ENCODE measurements at places on chromosomes 3 and 15. TPM values are rescaled to one million over a fixed set of nuclear protein-coding genes. Genes with fewer than 3 reads are reported as not detected.

DNA sequence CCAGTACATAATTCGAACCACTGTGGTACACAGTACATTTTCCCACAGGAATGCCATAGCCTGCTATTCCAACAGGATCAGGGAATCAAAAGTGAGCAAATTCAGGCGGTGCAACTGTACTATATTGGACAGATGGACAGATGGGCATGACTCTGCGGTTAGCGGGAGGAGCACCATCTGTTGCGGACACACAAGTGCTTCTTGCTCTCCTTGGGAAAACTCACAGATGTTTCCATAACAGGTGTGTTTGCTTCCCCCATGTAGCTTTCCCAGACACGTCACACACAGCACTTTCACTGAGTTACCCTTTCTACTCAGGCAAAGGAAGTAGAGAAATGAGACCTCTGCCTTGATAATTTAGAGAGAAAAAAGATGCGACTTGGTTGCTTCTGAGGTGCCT is 325.1 kb upstream of the THBS1 start:
- H3K27me3 ChIP-seq, result peaks cover 2% of the 10 kb centered on the region
- DNase-seq, result no peak
- no peaks in the 10 kb centered on the region for H3K4me1 ChIP-seq
- H3K4me3 ChIP-seq, result no peak overlapping the region

The CLDN1 gene
- total RNA-seq, result not detected

DNA sequence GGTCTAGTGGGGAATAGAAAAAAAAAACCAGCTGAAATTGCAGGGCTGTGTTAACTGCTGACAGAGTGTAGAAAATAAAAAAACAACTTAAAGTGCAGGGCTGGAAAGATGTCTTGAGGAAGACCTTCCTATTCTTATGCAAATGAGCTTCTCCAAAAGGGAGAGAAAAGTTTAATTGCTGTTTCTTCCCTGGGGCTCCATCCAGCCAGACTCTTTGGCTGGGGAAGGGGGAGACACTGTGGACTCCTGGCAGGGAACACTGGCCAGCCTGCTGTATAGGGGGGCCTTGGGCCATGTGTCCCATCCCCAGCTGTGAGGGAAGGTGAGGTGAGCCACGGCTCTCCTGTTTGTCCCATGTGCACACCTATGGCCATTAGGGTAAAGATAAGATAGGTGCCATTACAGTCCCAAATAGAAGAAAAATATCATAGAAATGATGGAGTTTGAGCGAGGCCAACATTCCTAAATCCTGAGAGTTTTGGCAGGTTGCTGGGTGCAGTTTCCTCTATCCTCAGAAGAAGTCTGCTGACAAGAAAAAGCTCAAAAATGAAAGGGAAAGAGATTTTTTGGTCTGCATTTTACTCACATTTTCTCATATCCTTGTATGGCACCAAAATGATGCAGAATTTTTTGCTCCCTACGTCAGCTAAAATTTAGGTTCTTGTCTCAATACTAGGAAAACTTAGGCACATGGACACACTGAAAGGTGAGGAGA is 901.7 kb downstream of the PLOD2 start:
- no peak for DNase-seq
- H3K27me3 ChIP-seq, result no peaks in the 10 kb centered on the region
- H3K36me3 ChIP-seq, result no peaks in the 10 kb centered on the region
- no peak overlapping the region for H3K4me3 ChIP-seq

The DPPA4 gene
- total RNA-seq, result 1.2 TPM

The OR5K2 gene
- total RNA-seq, result not detected

- H3K4me1 ChIP-seq, result peaks cover 8% of the 10 kb centered on the region
- no peak overlapping the region for H3K4me3 ChIP-seq
- no peak for DNase-seq
- H3K27me3 ChIP-seq, result peaks cover 2% of the 10 kb centered on the region
- H3K36me3 ChIP-seq, result no peaks in the 10 kb centered on the region
- no peak overlapping the region for H3K27ac ChIP-seq
These were observed 142.0 kb upstream of the SLCO3A1 start for GRCh38 chr15:91711384-91712033.

DNA sequence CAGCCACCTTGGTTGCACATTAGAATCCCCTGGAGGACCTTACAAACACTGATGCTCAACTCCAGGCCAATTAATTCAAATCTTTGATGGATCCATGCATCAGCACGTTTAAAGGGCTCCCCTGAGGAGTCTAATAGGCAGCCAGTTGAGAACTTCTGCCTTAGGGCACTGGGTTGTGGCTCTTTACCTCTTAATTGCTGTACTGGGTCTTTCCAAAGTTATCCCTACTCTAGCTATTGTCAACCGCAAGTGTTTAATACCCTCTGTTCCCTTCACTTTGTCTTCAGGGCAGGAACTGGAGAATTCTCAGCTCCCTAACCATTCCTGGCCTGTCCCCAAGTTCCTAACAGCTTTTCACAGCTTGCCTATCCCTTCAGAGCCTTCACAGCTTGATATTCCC is 15.0 kb upstream of the FAM174B start:
- no peaks in the 10 kb centered on the region for H3K4me1 ChIP-seq
- no peaks in the 10 kb centered on the region for H3K36me3 ChIP-seq
- no peak overlapping the region for H3K27ac ChIP-seq
- H3K27me3 ChIP-seq, result no peaks in the 10 kb centered on the region
- no peak overlapping the region for H3K4me3 ChIP-seq

The TGM5 gene
- total RNA-seq, result not detected

DNA sequence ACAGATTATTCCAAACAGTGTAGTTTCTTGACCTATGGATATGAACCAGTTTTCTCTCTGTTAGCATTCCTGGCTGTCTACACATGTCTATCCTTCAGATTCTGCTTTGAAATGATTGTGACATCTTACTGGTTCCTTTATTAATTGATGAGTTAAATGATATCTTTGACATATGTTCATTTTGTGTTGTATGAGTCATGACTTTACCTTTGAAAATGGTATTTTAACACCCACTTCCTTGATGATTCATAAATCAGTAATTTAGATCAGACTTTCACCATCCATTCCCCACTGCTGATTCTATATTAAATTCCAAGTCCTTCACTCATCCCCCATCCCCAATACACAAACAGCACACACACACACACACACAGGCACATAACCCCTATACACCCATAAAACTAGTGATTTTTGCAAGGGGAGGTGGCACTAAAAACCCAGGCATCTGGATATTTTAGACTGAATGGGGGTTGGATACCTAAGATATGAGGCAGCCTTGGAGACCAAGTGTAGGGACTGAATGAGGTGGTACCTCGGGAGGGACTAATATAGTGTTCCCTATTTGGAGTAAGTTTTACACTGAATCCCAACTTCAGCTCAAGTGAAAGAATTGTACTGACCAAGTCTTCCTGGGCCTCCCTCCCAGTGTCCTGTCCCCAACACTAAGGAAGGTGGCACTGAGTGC is 9.7 kb downstream of the CCK start:
- H3K4me3 ChIP-seq, result no peak overlapping the region
- peaks cover 1% of the 10 kb centered on the region for H3K27me3 ChIP-seq
- H3K4me1 ChIP-seq, result no peaks in the 10 kb centered on the region
- H3K27ac ChIP-seq, result no peak overlapping the region

DNA sequence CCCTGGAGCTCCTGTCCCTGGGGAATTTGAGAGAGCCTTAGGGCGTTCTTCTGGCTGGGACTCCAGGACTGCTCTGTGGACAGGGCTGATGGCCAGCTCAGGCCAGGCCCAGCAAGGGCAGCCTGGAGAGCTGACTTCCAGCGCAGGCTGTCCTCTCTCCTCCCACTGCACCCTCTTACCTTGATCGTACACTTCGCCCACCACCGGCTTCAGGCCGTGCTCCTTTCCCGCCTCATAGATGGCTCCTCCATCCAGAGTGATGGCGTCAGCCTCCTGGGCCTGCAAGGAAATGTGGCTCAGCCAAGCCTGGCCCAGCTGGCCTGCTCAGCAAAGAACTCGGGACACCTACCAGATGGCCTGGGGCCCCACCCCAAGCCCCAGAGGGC is 3.1 kb downstream of the MELTF start:
- no peaks in the 10 kb centered on the region for H3K27me3 ChIP-seq
- no peaks in the 10 kb centered on the region for H3K36me3 ChIP-seq
- no peak overlapping the region for H3K4me3 ChIP-seq
- no peak overlapping the region for H3K27ac ChIP-seq

- H3K4me3 ChIP-seq, result no peak overlapping the region
- peak; percentile 72 for DNase-seq
- H3K27me3 ChIP-seq, result no peaks in the 10 kb centered on the region
- no peak overlapping the region for H3K27ac ChIP-seq
- no peaks in the 10 kb centered on the region for H3K4me1 ChIP-seq
These were observed 20.7 kb downstream of the PPP1R2 start for GRCh38 chr3:195522254-195523023.

GRCh38 chr15:43168192-43169107 is 16.8 kb upstream of the CCNDBP1 start:
- no peak overlapping the region for H3K27ac ChIP-seq
- H3K36me3 ChIP-seq, result peaks cover 47% of the 10 kb centered on the region
- H3K4me3 ChIP-seq, result no peak overlapping the region
- no peak for DNase-seq
- no peaks in the 10 kb centered on the region for H3K4me1 ChIP-seq

DNA sequence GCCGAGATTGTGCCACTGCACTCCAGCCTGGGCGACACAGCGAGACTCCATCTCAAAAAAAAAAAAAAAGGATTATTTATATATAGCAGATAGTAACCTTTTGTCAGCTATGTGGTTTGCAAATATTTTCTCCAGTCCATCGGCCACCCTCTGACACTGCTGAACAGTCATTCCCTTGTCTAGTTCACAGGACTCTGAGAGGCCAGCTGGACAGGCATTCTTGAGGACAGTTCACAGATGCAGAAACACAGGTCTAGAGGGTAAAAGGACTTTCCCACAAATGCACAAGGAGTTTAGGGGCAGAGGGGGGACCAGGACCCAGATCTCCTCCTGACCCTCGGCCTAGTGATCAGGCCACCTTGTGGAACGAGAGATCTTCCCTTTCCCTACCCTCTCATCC is 7.5 kb upstream of the TMEM40 start:
- H3K4me3 ChIP-seq, result no peak overlapping the region
- no peak overlapping the region for H3K27ac ChIP-seq
- H3K4me1 ChIP-seq, result no peaks in the 10 kb centered on the region
- no peaks in the 10 kb centered on the region for H3K27me3 ChIP-seq
- H3K36me3 ChIP-seq, result no peaks in the 10 kb centered on the region

GRCh38 chr15:100254691-100255090 is 87.1 kb downstream of the ADAMTS17 start:
- DNase-seq, result no peak
- no peaks in the 10 kb centered on the region for H3K4me1 ChIP-seq
- H3K27ac ChIP-seq, result no peak overlapping the region
- H3K4me3 ChIP-seq, result no peak overlapping the region
- H3K36me3 ChIP-seq, result no peaks in the 10 kb centered on the region
- no peaks in the 10 kb centered on the region for H3K27me3 ChIP-seq

GRCh38 chr15:35723852-35724251 is 177.9 kb upstream of the DPH6 start:
- no peaks in the 10 kb centered on the region for H3K4me1 ChIP-seq
- DNase-seq, result no peak
- H3K4me3 ChIP-seq, result no peak overlapping the region
- no peak overlapping the region for H3K27ac ChIP-seq
- H3K27me3 ChIP-seq, result no peaks in the 10 kb centered on the region

The CHRNA3 gene
- total RNA-seq, result not detected

The PPIB gene
- 251 TPM for total RNA-seq

The CHL1 gene
- not detected for total RNA-seq

DNA sequence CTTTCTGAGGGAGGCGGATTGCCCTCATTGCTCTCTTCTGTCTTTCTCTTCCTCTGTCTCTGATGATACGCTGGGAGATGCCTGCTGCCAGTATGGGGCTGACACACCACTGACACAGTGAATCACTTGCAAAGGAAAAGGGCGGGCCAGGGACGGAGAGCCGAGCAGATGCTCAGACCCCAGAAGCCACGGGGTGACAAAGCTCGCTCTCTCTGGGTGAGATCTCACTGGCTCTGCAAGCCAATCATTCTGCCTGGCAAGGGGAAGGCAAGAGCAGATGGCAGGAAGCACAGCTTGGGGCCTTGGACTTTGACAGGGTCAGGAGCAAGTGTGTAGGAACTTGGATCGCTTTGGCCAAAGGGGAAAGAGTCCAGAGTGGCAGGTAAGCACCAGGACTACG is 198.7 kb downstream of the NTRK3 start:
- no peaks in the 10 kb centered on the region for H3K36me3 ChIP-seq
- H3K27me3 ChIP-seq, result no peaks in the 10 kb centered on the region

DNA sequence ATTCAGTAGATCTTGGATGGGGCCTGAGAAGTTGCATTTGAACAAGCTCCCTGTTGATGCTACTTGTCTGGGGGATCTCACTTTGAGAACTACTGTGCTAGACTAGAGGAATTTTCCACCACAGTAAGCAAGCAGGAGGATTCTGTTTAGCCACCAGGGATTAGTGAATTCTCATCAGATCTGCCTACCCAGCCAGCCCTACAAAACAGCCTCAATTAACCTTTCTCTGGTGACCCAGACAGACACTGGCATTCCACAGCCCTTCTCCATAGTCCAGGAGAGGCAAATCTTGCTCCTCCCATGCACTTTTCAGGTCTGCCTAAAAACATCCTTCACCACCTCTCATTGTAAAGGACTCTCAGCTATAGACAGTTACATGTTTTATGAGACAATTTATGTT is 16.7 kb upstream of the MYH15 start:
- H3K4me3 ChIP-seq, result no peak overlapping the region
- no peaks in the 10 kb centered on the region for H3K36me3 ChIP-seq
- no peak for DNase-seq
- H3K27me3 ChIP-seq, result peaks cover 3% of the 10 kb centered on the region
- H3K27ac ChIP-seq, result no peak overlapping the region

- DNase-seq, result no peak
- H3K4me1 ChIP-seq, result peaks cover 28% of the 10 kb centered on the region
- H3K36me3 ChIP-seq, result no peaks in the 10 kb centered on the region
These were observed 290.5 kb downstream of the RPLP1 start for GRCh38 chr15:69743091-69743490.

DNA sequence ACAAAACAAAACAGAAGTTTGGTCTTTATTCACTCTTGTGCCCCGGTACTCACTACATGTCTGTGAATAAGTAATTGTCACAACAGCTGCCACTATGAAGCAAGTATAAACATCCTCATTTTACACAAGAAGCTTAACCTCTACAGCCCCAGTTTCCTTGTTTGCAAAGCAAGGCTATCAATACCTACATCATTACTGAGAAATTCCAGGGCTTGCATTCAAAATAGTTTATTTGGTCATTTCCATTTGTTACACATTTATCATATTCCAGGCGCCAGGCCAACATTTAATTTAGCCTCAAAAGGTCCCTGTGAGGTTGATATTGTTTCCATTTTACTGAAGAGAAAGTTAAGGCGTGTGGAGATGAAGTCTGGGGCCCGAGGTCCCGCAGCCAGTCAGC is 161.4 kb upstream of the LRTM1 start:
- no peak overlapping the region for H3K4me3 ChIP-seq
- no peak for DNase-seq
- H3K4me1 ChIP-seq, result no peaks in the 10 kb centered on the region
- no peak overlapping the region for H3K27ac ChIP-seq
